ENCODE measurements at places on chromosomes 13 and 19.
A peak's percentile ranks its signal among the peaks of the same experiment; 100 is the strongest.

DNA sequence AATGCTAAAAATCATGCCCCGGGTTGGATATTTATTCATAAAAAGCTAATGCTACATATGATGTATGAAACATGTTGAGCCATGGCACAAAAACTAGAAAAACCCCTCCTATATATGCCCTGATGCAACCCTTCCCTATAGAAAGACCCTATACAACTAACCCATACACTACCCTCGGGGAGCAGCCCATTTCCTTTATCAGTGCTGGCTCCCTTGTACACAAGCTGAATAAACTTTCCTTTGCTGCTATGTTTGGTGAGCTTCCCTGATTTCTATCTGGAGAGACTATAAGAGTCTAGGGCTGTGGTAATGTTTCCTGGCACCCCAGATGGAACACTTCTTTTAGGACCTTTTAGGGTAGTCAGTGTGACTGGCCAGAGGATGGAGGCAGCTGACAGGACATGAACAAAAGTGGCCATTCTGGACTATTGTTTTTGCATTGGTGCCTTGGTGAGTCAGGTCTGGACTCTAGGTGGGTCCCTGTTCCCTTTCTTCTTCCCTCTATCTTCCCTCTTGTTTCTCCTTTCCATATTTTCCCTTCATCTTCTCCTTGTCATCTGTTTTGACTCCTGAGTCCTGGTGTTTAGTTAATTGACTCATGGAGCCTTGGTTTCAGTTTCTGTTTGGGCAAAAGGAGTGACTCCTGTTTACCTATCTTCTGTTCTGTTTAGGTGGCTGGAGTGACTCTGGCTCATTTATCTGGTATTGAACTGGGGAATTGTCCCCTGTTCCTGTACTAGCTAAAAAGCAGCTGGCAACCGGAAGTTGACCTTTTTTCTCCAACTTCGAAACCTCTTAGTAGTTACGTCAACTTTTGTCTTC lies 1321.8 kb upstream of the PCDH9 start:
- DNase-seq: no peak

DNA sequence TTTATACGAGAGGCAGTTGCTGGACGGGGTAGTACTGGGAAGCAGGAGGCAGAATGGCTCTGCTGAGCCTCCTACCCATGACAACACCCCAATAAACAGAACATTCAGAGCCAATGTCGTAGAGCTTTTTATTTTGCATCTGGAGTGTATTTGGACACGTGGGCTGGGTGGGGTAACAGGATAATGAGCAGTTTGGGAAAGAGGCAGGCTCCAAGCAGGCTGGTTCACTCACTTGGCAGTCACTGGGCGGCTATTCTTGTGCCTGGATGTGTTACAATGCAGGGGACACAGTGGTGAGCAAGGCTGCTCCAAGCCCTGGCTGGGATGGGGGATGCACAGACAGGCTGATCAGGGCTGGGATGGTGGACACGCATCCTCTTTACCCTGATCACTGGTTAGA lies 9.5 kb downstream of the ACTMAP start:
- DNase-seq: no peak

- no peak for DNase-seq
Measured at GRCh38 chr13:101408992-101409656, 7.2 kb downstream of the NALCN start.

- DNase-seq: no peak
Measured at GRCh38 chr13:29180055-29180454, 359.9 kb downstream of the MTUS2 start.

DNA sequence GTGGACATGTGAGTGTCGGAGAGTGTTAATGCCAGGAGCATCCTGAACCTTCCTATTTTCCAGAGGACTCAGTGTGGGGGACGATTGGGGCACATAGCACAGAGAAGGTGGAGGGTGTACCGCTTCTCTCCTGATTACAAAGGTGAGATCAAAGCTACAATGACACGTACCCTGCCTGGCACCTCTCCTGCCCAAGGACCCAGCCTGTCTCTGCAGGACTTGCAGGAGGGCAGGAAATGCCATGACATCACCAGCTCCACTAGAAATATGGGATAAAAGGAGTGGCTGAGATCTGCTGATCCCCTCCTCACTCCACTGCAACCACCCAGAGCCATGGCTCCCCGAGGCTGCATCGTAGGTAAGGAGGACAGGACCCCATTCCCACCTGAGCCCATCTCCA lies at the start of gene IGFL1:
IGFL1 (plus strand) TSS at position 301 of the 400 bp plus-strand sequence; CDS start at position 334, 33 bp downstream.
- no peak for DNase-seq

DNA sequence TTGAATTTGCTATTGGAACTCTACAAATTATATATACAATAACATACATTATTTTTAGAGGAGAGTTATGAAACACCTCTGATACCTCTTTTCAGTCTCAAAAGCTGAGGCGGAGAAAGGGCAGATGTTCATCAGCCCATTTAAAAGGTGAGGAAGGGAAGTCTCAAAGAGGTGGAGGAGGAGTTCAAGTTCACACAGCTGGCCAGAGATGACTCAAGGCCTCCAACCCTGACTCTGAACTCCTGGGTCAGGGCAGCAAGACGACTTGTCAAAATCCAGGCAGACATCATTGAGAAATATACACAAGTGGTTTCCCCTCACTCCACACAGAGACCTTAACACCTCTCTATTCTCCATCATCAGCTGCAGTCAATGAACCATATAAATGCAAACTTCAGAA lies 2.1 kb downstream of the SIAH3 start:
- DNase-seq: no peak

DNA sequence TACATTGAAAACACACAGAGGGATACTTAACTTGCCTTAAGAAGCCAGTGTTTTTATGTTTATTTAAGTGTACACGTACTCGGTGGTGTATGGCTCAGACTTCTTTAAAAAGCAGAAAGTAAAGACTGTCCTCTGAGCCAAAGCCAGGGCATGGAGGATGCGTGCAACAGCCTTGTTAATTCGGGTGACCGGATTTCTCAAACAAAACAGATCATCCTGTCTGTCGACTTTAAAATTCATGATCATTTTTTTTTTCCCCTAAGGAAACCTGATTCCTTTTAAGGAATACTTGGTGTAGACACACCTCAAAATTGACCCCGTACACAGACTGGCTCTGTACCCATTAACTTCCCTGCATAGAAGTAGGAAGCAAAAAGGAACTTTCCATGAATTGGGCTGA lies 124.7 kb upstream of the RNF113B start:
- no peak for DNase-seq

DNA sequence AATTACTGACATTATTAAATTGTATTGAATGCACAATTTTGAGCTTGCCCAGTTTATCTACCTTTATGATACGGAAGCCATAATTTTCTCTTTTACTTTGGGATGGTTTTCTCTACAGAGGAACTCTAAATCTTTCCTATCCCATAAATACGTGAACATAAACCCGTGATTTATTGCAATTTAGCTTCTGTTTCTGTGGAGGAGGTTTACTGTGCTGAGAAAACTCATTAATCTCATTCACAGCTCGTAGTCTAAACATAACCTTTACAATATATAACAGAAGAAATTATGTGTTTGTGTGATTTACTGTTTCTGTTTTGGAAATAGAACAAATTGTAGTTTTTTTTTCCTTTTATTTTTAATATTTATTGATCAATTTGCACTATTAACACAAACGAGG lies 207.1 kb upstream of the PCDH9 start:
- no peak for DNase-seq

DNA sequence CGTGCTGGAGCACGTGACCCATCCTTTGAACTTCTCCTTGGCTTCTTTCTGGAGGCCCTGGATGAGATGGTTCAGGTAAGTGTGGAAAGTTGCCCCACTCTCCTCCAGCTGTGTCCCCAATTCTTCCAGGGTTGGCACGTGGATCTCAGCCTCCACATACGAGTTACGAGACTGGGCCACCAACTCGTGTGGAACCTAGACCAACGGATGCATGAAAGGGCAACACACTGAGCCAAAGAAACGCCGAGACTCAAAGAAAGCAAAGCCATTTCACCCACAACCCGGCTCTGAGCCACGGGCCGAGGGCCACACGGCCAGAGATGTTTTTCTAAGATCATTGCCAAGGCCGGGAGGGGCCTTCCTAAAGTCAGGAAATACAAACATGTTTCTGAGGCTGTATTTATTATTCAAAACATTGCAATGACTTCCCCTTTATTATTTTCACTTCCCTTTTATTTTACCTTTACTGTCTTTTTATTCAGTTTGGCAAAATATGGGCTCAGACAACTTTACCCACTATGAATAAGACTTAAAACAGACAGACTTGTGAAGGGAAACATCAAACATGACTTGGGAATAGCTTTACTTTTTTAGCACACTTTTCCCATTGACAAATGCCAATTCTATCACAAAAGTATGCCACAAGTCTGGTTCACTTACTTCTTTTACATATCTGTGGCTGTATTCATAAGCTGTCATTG lies 94.6 kb downstream of the KL start:
- DNase-seq: no peak

GRCh38 chr13:25024175-25024574 lies 71.8 kb upstream of the PABPC3 start:
- DNase-seq: no peak

DNA sequence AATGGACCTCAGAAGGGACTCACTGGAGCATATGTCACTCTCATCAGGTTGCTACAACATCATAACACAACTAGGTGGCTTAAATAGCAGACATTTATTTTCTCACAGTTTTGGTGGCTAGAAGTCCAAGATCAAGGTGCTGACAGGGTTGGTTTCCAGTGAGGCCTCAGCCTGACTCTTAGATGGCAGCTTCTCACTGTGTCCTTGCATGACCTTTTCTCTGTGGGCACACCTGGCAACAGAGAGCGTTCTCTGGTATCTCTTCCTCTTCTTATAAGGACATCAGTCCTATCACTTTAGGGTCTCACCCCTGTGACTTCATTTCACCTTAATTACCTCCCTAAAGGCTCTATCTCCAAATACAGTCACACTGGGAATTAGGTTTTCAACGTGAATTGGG lies 74.5 kb downstream of the CYSLTR2 start:
- no peak for DNase-seq

GRCh38 chr13:73286942-73287620 lies 228.3 kb downstream of the KLF5 start:
- no peak for DNase-seq

- DNase-seq: no peak
Measured at GRCh38 chr19:29842471-29843179, 30.8 kb downstream of the CCNE1 start.

GRCh38 chr13:28743499-28744083 lies 24.8 kb upstream of the SLC46A3 start:
- no peak for DNase-seq

GRCh38 chr19:47491358-47492136 lies 7.5 kb upstream of the KPTN start:
- DNase-seq: no peak

DNA sequence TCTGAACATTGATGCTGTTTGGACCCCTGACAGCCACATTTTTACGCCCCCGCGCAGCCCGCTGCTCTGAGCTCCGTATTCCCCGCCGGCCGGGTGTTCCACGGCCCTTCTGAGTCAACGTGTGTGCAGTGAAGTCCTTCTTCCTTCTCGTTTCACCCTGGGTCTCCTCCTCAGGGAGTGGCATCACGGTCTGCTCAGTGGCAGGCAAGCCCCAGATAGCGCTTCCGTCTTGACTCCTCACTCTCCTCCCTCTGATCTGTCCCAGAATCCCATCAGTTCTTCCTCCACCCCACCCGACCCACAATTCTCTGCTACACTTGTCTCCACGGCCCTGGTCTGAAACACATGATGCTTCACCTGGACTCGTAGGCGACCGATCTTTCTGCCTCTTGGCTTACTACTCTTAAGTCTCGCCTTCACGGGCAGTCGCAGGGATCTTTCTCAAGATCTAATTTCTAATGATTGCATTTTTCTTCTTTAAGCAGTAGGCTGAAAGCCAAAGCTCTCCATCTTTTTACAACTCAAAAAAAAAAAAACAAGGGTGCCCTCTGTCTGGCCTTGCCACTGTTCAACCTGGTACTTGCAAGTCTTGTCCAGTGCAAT lies 33.9 kb downstream of the CCNE1 start:
- no peak for DNase-seq

GRCh38 chr13:37753776-37754175 lies 115.8 kb downstream of the TRPC4 start:
- no peak for DNase-seq

- no peak for DNase-seq
Measured at GRCh38 chr19:19507354-19507753, 8.0 kb downstream of the TSSK6 start.

DNA sequence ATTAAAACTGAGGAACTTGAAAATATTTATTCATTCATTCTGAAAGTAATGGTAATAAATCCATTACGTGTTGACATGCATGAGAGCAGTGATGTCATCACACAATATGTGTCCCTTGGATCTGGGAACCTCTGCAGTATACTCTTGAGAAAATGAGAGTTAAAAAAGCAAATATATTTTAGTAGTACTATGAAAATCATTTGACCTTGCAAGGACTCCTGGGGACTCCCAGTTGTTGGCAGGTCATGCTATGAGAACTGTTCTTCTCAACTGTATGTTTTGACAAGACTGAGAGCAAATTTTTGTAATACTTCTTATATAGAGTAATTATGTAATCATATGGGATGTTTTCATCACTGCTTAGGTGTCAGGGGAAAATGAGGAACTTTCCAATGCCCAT lies 249.4 kb downstream of the PCCA start:
- DNase-seq: no peak

DNA sequence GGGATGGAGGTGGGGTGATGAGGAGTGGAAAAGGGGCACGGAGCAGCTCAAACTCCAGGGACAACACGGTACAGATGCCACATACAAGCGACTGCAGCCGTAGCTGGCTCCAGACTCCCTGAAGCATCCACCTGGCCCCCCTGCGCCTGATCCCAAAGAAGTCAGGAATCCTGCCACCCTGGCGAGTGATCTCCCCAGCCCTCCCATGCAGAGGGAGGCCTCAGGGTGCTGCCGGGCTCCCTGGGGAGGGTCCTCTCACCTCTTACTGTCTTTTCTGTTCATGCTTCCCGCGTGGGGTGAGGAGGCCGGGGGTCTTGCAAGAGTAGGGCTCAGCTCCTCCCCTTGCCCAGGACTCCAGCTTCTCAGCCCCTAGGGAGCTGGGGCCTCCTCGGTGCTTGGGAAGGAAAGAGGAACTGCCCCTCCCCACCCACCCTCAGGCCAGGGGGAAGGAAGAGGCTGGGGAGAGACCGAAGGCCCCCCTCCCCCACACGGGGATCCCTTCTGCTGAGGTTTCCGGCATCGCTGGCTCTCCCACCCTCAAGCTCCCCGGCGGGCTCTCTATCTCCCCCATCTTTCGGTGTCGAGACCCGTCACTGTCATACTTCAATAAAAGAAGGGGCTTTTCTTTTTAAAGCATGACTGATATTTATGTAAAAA lies at the start of gene RASGRP4:
RASGRP4 (minus strand) TSS at position 410 of the 657 bp plus-strand sequence; CDS start at position 282, 128 bp downstream.
- peak; percentile 16 for DNase-seq

GRCh38 chr13:88802886-88803285 lies 1131.7 kb downstream of the SLITRK5 start:
- no peak for DNase-seq

GRCh38 chr13:105135852-105136615 lies 1399.4 kb downstream of the EFNB2 start:
- DNase-seq: no peak

DNA sequence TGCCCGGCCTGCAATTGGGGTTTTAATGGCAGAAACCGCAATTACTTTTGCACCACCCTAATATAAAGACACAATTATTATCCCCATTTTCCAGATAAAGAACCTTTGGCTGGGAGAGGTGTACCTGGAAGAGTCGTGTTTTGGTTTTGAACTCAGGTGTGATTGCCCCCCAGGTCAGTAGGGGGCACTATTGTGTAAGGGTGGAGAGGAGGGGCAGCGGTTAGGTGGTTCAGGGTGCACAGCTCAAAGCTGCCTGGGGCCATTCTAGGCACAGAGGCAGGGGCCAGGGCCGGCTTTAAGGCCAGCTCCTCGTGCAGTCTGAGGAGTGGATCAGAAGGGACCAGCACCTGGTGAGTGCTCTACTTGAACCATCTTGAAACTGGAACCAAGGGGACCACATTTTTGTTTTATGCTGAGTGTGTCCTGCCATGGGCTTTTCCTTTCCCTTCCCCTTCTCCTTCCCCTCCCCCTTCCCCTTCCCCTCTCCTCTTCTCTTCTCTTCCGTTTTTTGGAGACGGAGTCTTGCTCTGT lies 5.8 kb upstream of the FCGRT start:
- peak; percentile 70 for DNase-seq

All from T-helper 9 cell (primary cell).